ENCODE measurements at places on chromosomes 5 and 9.

GRCh38 chr5:149428032-149428431, 48.9 kb upstream of the IL17B start:
- peaks cover 6% of the 10 kb centered on the region for H3K36me3 ChIP-seq
- no peak for DNase-seq
- H3K4me3 ChIP-seq, result no peak overlapping the region
- H3K27me3 ChIP-seq, result no peaks in the 10 kb centered on the region
- peaks cover 29% of the 10 kb centered on the region for H3K4me1 ChIP-seq

GRCh38 chr9:108973895-108974294, 39.4 kb downstream of the CTNNAL1 start:
- no peak overlapping the region for H3K27ac ChIP-seq
- peaks cover 11% of the 10 kb centered on the region for H3K36me3 ChIP-seq
- H3K27me3 ChIP-seq, result no peaks in the 10 kb centered on the region

DNA sequence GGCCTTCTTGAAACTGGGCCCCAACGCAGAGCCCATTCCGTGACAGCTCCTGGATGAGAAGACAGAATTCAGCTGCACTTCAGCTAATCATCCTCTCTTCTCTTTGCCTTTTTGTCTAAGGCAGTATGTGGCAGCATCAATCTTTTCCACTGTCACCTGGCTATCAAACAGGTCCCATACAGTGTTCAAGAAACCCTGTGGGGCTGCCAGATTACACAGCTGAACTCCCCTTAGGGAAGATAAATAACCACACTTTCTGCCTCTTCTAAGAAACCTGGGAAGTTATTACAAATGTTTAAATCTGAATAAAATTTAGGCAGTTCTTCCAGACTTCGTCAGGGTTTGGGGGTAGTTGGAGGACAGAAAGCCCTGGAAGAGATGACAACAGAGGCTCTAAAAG, 61.0 kb downstream of the SPEF2 start:
- no peak overlapping the region for H3K4me3 ChIP-seq
- no peak overlapping the region for H3K27ac ChIP-seq
- H3K27me3 ChIP-seq, result no peaks in the 10 kb centered on the region
- no peaks in the 10 kb centered on the region for H3K36me3 ChIP-seq
- no peak for DNase-seq
- H3K4me1 ChIP-seq, result no peaks in the 10 kb centered on the region

DNA sequence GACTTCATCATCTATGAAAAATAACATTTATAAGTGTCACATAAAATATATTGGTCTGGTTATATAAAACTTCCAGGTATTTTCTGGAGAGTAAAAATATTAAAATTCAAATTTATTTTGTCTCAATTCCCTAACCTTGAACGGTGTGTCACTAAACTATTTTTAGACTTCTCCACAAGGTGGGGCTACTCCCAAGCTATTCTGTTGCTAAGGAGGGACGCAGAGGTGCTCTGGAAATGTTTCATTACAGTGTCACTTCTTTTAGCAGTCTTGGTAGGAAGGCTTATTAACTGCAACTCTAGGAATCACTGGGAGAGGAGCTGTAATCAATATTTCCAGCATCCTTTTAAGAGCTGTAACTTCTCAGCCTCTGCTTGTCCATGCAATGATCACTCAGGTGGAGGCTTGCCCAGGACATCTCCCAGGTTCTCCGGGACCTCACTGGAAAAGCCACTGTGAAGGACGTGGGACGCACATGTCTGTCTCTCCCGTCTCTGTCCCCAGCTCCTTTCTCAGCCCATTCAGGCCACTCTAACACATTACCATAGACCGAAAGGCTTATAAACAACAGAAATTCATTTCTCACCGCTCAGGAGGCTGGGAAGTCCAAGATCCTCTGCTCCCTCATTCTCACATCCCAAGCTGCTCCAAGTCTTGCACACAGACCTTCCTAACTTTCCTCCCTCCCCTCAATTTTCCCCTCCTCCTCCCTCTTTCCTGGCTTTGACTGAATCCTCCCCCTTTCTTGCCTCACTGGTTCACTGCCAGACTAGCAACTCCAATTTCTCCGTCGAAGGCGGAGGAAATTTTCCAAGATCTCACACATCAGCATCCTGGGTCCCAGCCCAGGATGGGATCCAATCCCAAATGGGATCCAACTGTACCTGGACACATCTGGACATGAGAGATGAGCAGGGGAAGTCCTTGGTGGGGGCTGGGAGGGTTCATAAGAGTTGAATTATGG, 32.7 kb upstream of the DNAH5 start:
- H3K4me1 ChIP-seq, result peaks cover 3% of the 10 kb centered on the region
- H3K27ac ChIP-seq, result no peak overlapping the region
- peak; percentile 31 for DNase-seq
- H3K4me3 ChIP-seq, result no peak overlapping the region
- H3K27me3 ChIP-seq, result no peaks in the 10 kb centered on the region
- H3K36me3 ChIP-seq, result no peaks in the 10 kb centered on the region

Measured in trophoblast cell (in vitro differentiated cells and primary cell).